ENCODE measurements at places on chromosomes 5 and 9. TPM values are rescaled to one million over a fixed set of nuclear protein-coding genes. Genes with fewer than 3 reads are reported as not detected.

GRCh38 chr5:78009937-78010527 is 233.9 kb upstream of the TBCA start:
- no peak for DNase-seq

DNA sequence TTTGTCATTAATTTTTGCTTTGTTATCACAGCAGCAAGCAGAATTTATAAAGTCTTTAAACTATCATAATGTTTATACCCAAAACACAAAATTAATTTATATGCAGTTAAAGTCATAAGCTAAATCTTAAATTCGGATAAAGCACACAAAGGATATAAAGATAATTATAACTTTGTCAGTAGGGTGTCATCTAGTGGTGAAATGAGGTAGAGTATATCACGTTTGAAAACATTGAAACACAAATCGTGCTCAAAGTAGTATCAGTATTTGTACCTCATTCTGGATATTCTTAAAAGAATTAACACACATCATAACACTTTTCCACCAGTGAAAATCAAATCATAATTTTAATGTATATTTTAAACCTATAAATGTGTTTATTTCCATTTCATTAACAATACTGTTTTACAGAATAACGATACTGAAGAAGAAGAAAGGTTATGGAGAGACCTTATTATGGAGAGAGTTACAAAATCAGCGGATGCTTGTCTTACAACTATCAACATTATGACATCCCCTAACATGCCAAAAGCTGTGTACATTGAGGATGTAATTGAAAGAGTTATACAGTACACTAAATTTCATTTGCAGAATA is 129.5 kb downstream of the NIPBL start:
- DNase-seq = no peak

- DNase-seq = no peak
Observed at GRCh38 chr5:67817652-67818051, 397.9 kb upstream of the PIK3R1 start.

DNA sequence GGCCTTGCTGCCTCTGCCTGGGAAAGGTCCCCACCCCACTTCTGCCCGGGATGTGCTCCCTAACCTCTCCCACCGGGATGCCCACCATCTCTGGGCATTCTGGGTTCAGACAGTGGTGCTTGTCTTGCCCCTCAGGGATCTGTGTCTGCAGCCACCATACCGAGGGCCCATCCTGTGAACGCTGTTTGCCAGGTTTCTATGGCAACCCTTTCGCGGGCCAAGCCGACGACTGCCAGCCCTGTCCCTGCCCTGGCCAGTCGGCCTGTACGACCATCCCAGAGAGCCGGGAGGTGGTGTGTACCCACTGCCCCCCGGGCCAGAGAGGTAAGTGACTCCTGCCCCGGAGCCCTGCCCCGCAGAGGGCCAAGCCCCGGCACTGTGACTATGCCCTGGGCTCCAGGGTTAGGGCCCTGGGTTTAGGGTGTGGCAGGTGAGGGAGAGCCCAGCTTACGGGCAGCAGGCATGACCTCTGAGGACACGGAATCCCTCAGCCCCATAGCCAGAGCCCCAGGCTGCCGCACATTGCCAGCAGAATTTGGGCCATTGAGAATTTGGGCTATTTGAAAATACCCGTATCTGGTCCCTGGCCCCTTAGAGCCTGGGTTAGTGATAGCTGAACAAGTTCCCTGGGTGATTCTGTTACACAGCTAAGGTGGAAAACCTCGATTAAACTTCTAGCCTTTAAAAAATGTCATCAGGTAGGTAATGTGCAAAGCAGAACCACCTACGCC is 35.3 kb upstream of the AIF1L start:
- DNase-seq = no peak

SPATA31D3 gene
- not detected for polyA plus RNA-seq

RNF208 gene
- 2.7 TPM for polyA plus RNA-seq

ESM1 gene
- not detected for polyA plus RNA-seq

GRCh38 chr9:116635908-116636307 is 51.2 kb upstream of the TRIM32 start:
- DNase-seq = no peak

GRCh38 chr5:64269164-64269563 is 103.5 kb downstream of the RNF180 start:
- DNase-seq = no peak

FAM13B gene
- polyA plus RNA-seq = 4.9 TPM

GRCh38 chr5:174082286-174082685 is 36.8 kb downstream of the NSG2 start:
- no peak for DNase-seq

GRCh38 chr9:86368871-86369521 is 14.8 kb upstream of the TUT7 start:
- DNase-seq = no peak

FYB1 gene
- polyA plus RNA-seq = not detected

RPL12 gene
- polyA plus RNA-seq = 4,427 TPM

GRCh38 chr9:105171589-105171988 is 72.9 kb upstream of the SLC44A1 start:
- no peak for DNase-seq

CTXN3 gene
- not detected for polyA plus RNA-seq

DNA sequence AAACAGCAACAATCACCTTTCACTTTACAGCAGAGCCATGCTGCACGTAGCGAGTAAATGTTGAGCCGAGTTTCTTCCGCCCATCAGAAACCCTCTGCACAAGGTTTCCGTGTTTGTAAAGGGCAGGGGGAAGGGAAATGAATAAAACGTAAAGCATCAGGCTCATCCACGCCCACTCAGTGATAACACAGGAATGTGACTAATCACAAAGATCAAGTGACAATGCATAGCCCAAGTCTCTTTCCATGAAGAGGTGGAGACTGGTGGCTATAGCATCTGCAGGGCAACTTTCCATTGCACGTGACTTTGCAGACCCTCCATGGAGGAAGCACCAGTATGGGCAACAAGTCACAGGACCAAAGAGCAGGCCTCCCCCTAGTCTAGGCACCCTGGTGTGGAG is 56.6 kb downstream of the CAMSAP1 start:
- no peak for DNase-seq

DNA sequence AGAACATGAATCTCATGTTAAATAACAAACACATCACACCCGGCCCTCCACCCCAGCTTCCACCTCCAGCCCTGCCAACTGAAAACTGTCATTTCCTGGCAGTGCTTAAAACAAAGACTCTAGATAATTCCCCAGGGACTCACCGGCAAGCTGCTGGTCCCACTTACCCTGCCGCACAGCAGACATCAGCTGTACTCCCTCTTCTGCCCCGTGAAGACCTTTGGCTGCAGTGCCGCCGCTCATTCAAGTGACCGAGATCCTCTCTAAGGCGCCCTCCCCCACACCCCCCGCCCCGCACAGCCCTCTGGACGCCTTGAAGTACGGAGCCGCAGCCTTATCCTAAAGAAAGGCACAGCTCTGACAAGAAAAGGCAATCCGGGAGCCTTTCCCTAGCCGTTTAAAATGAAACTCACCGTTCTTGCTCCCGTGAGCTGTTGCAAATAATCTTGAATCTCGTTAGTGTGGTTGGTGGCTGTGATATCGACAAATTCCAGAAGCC is 434 bp downstream of the GLRX start:
- DNase-seq = no peak

EPB41L4B gene
- 7.7 TPM for polyA plus RNA-seq

GRCh38 chr5:99104538-99105132 is 175.8 kb upstream of the CHD1 start:
- DNase-seq = no peak

DNA sequence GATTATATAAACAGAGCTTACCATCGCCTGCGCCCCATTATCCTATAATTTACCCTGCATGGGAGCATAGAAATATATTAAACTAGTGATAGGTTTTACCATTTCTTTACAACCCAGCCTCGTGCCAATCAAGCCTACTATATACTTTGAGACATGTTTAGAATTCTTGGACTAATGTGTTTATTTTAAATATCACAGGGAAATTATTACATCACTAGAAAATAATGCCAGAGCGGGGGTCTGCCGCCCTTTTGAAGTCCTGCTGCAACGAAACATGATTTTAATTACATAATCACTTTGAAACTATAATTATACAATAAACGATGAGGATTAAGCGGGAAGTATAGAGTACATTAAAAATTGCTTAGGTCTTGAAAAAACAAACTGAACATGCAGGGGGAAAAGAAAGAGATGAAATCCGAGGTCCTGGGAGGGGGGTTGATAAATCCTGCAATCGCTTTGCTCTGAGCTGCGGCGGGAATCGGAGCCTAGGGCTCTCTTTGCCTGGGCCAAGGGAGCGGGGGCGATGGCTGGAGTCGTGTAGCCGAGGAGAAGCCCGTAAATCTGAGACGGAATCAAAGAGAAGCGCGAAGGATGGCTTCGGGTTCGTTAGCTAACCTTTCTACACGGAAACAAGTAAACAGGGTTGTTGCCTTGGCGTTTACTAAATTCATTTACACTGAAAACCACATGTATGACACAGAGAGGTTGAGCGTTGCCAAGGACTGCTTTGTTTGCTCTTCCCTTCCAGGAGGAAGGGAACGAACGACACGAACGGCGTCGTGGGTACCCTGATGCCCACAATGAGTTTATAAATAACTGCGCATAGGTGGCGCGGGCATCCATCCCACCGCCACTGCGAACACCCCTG is 127.6 kb downstream of the TMEM174 start:
- DNase-seq = peak; percentile 59

DNA sequence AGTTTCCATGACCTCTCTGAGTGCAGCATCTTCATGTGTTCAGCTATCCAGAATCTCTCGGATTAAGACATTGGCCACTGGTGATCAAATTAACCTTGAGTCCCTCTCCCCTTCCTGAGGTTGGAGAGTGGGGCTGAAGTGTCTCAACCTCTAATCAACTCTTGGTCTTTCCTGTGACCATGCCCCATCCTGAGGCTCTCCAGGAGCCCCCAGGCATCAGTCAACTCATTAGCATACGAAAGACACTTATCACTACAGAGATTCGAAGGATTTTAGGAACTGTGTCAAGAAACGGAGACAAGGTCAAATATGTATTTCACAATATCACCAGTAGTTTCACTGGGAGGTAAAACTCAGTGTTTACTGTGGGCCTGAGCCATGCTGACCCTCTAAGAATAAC is 130.2 kb upstream of the CCDC152 start:
- no peak for DNase-seq

GRCh38 chr5:128791312-128791711 is 174.0 kb upstream of the SLC27A6 start:
- DNase-seq = no peak

DEPDC1B gene
- 30.8 TPM for polyA plus RNA-seq

TXNDC8 gene
- not detected for polyA plus RNA-seq

OCLN gene
- polyA plus RNA-seq = 27.9 TPM

DNA sequence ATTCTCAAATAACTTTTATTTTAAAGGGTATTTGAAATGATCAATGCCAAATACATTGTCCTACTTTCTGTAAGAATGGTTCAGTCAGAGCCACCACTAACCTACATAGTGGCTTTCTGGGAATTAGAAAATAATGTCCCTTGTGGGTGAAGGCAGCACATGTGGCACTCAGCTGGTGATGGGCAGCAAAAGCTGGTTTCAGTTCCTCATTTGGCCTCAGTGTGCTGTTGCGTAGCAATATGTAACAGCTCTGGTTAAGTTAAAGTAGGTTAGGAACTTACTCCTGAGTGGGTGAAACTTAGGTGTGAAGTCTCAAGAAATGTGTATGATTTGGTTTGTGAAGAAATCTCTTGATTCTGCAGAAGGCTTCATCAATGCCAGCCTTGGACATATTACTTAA is 99.6 kb upstream of the SPEF2 start:
- no peak for DNase-seq

- no peak for DNase-seq
Observed at GRCh38 chr5:152456815-152457443, 51.9 kb upstream of the NMUR2 start.

- no peak for DNase-seq
Observed at GRCh38 chr5:166540156-166540555, 1751.3 kb upstream of the WWC1 start.

GRCh38 chr5:135106136-135106535 is 72.1 kb upstream of the PITX1 start:
- no peak for DNase-seq

DNA sequence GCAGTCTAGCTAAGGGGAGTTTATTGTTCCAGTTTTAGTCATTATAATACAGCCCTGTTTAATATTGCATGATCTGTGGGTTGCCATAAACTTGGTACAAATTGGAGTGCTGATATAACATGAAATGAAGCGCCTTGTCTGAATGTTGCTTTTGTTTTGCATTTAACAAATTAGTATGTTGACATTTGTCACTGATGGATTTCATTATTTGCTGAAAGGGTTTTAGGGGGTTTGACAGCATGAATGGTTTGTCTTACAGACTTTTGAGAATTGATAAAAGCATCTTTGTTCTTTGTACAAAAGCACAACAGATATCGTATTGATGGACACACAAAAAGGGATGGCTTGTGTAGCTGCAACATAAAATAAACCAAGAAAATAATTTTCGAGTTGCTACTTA is 178.3 kb downstream of the AOPEP start:
- DNase-seq = no peak

DNA sequence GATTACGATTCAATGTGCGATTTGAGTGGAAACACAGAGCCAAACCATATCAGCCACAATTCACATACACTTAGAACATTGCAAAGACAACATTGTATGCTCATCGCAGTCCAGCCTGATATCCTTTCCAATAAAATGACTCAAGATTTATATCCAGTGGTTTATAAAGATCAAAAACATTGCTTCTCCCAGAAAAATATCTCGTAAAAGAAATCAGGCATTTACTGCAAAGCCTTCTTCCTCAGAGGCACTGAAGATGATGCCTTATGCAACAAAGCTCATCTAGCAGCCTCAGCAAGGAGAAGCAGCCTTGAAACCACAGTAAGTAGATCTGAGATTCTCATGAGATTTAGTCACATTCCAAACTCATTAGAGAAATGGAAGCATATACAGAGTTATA is 523.8 kb downstream of the ELAVL2 start:
- no peak for DNase-seq

RASGRF2 gene
- 4.1 TPM for polyA plus RNA-seq

EQTN gene
- 0.23 TPM for polyA plus RNA-seq

DNA sequence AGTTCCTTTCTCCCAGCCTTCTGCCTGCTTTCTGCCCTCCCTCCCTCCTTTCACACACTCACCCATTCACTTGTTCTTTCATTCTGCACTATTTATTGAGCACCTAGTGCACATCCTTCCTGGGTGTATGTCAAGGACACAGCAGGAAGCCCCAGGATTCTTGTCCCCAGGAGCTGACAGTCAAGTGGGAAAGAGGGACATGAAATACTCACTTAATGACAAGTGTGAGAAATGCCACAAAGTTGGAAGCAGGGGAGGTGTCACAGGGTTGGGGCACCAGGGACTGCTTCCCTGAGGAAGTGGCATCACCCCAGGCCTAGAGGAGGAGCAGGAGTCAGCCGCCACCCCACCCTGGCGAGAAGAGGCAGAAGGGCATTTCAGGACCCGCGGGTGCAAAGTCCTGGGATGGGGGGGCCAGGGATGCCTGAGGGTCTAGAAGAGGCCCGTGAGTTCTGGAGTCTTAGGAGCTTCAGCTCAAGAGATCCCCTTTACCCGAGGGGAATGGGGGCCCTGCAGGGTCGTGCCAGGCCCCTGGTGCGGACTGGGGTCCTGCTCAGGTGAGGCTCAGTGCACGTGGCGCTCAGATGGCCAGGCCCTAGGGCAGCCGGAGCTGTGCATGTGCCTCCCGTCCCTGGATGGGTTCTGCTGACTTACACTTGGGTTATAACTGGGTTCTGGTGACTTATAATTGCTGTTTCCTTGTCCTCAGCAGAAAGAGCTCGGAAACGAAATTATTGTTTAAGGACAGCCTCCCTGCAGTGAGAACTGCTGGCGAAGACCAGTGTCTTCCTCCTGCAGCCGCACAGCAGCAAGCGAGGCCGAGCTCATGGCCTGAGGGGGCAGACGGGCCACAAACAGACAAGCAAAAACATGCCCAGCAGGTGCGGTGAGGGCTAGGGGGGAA is 16.9 kb upstream of the LAMC3 start:
- DNase-seq = no peak

GRCh38 chr9:2771661-2772060 is 54.4 kb downstream of the KCNV2 start:
- DNase-seq = no peak

CKMT2 gene
- 5.0 TPM for polyA plus RNA-seq
